ENCODE measurements at places on chromosomes 2 and 18. TPM values are rescaled to one million over a fixed set of nuclear protein-coding genes. Genes with fewer than 3 reads are reported as not detected.

GRCh38 chr18:48138210-48138609 lies 207.8 kb upstream of the SMAD2 start:
- no peak for DNase-seq
- H3K27me3 ChIP-seq = peaks cover 40% of the 10 kb centered on the region
- no peak overlapping the region for H3K27ac ChIP-seq
- H3K4me3 ChIP-seq = no peak overlapping the region
- H3K4me1 ChIP-seq = no peaks in the 10 kb centered on the region

The NPAS2 gene
- total RNA-seq = 34.4 TPM

DNA sequence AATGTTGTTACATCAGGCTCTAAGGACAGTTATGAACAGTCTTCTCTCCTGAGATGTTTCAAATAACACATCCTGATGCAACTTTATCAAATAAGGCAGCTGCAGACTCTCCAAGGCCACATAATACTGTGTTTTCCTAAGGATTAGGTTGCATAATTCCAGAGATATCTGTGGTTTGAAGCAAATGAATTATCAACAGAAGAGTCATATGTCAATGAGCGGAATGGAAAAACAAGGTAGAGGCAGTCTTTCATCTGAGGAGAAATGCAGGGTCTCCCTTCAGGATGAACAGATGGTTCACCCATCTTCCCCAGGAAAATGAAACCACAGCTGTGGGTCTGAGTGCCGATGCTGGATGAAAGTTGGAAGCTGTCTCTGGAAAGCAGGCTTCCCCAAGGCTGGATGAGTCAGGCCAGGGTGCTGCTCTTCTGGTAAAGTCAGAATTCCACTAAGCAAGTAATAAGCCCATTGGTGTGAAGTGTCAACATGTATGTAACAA lies 22.2 kb downstream of the LYG1 start:
- H3K4me1 ChIP-seq = no peaks in the 10 kb centered on the region
- no peaks in the 10 kb centered on the region for H3K27me3 ChIP-seq
- H3K27ac ChIP-seq = no peak overlapping the region
- H3K36me3 ChIP-seq = no peaks in the 10 kb centered on the region
- H3K4me3 ChIP-seq = no peak overlapping the region
- no peak for DNase-seq

GRCh38 chr2:176595986-176596385 lies 326.7 kb downstream of the MTX2 start:
- no peaks in the 10 kb centered on the region for H3K27me3 ChIP-seq
- H3K27ac ChIP-seq = no peak overlapping the region
- peak; percentile 84 for DNase-seq
- peaks cover 9% of the 10 kb centered on the region for H3K4me1 ChIP-seq

DNA sequence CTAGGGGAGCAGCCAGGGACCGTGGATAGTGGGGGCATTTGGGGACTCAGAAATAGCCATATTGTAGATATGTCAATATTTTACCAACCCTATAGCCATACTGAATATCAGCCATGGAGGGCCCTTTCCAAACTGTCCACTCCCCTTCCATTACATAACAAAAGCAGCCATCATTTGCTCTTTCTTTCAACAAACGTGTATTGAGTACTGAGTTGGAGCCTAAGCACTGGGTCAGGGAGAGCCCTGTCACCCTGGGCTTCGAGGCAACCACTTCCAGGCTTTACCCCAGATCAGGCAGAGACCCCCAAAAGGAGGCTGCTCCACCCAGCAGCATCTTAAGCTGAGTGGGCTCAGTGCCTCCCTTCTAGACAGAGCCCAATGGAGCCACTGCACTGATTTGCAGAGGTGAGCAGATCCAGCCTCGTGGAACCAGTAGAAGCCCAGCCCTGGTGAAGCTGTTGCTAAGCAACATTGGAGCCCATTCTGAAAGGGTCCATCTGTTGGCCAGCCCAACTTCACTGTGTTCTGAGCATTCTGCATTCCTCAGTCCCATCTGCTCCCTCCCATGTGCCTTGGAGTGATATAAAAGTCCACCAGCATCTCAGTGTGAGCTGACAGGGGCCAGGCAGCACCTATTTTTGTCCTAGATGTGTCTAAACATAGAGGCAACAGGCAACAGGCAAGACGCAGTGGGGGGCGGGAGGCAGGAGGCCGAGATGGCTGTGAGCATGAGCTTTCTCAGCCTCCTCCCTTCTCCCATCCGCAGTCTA lies 112.1 kb downstream of the PLB1 start:
- H3K36me3 ChIP-seq = no peaks in the 10 kb centered on the region
- H3K4me1 ChIP-seq = peaks cover 38% of the 10 kb centered on the region
- H3K27ac ChIP-seq = no peak overlapping the region
- H3K4me3 ChIP-seq = no peak overlapping the region
- DNase-seq = no peak

DNA sequence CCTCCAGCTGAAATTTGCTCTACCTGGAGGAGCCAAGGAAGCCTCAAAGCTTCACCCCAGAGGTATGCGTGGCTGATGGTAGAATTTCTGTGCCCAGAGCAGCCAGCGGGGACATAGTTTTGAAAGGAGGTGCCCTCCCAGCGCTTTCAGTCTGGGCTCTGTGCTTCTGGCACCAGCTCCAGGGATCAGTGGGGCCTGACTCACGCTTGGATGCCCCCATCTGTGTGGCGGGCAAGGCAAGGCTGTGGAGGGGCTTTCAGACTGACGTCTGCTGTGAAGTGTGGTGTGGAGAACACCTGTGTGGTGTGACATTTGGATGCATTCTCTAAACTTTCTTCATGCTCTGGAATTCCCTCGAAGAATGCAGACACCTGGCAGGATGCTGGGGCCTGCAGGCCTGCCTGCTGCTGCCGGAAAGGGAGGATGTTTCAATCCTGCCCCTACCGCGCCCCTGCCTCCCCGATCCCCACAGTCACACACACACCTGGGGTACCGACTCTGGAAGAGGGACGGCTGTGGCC lies 84.1 kb downstream of the CTIF start:
- H3K27ac ChIP-seq = no peak overlapping the region
- no peaks in the 10 kb centered on the region for H3K36me3 ChIP-seq
- peaks cover 6% of the 10 kb centered on the region for H3K4me1 ChIP-seq
- no peak overlapping the region for H3K4me3 ChIP-seq
- no peak for DNase-seq

GRCh38 chr18:46894124-46894523 lies 23.2 kb downstream of the PIAS2 start:
- H3K36me3 ChIP-seq = peaks cover 2% of the 10 kb centered on the region
- peaks cover 2% of the 10 kb centered on the region for H3K4me1 ChIP-seq
- no peak for DNase-seq

DNA sequence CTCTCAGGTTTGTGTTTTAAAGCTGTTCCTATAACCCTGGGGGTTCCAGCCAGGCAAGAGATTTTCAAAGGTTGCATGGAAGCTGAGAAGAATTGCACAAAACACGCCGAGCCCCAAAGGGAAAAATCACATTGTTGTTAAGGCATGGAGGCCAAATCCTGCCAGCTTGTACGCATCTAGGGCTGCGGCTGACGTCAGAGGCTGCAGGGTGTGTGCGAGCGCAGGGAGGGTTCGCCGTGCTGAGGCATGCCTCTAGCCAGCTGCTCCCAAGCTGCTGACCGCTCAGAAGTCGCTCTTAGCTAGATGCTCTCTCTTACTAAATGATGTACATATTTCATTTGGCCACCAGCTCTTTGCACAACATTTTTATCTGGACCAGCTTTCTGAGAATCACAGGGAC lies 191.8 kb downstream of the LPIN1 start:
- H3K27ac ChIP-seq = no peak overlapping the region
- H3K36me3 ChIP-seq = no peaks in the 10 kb centered on the region
- no peaks in the 10 kb centered on the region for H3K4me1 ChIP-seq
- DNase-seq = no peak
- H3K4me3 ChIP-seq = no peak overlapping the region

- H3K36me3 ChIP-seq = no peaks in the 10 kb centered on the region
- DNase-seq = no peak
- peak overlapping the region; percentile 83 for H3K4me3 ChIP-seq
- peaks cover 13% of the 10 kb centered on the region for H3K4me1 ChIP-seq
- H3K27ac ChIP-seq = peak overlapping the region; percentile 59
- H3K27me3 ChIP-seq = no peaks in the 10 kb centered on the region
Observed at GRCh38 chr2:88690591-88691338, 708 bp upstream of the RPIA start.
